Stimulated activated CD8-positive, alpha-beta memory T cell treated with anti-CD3 and anti-CD28 coated beads, Interleukin-15, amount 100 ng/mL, for 1 hour (primary cell): ENCODE measurements at places on chromosomes 1 and 21.

DNA sequence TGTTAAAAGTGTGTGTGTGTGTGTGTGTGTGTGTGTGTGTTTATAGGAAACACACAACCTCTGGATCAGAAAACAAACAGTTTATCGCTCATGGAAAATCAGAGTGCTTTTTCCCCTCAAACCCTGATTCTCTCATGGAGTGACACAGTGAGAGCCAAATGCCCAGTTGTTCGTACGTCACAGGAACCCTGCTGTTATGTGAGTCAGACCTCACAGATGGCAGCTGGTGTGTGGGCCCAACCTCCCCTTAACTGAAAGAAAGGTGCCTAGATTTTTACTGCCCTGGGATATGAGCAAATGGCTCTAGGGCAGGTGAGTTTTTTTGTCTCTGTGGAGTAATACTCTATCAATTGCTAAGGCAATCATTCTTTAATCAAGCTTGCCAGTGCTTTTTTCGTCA, 1788.1 kb downstream of the BRINP3 start:
- no peak for DNase-seq

DNA sequence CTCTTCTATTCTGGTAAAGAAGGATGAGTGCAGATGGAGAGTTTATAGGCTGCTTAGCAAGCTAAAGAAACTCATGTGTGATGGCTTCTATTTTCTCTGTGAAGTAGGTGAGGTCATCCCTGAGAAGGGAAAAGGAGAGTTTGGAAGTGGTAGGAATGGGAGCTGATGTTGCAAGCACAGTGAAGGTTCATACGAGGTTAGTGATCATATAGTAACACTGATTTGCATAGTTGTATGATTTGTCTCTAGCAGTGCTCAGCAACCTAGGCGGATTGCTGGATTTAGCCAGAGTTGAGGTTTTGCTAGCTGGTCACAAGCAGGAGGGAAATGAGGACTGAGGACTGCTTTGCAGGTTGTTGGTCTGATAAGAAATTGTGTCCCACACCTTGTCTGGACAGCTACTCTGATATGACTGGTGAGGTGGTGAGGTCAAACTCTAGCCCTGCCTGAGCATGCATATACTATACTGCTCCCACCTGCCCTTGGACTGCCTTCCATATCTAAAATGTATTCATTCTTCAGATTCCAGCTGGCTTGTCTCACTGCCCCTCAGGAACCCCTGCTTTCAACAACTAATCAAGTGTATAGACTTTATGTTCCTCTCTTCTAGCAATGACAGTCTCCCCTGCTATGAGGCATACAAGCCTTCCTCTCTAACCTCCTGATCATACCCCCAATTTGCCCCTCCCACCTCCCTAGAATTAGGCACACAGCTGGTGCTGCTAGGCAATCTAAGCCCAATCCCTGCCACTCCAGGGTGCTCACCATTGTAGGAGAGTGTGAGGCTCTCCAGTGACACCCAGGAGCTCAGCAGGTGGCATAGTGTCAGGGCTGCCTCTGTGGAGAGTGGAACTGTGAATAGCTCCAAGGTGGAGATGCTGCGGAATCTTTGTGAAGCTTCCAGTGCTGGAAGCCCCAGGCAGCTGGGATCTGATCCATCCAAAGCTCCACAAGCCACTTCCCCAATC, 18.5 kb downstream of the LRRC41 start:
- DNase-seq = no peak

GRCh38 chr1:92167151-92167550, 50.6 kb upstream of the C1orf146 start:
- no peak for DNase-seq

DNA sequence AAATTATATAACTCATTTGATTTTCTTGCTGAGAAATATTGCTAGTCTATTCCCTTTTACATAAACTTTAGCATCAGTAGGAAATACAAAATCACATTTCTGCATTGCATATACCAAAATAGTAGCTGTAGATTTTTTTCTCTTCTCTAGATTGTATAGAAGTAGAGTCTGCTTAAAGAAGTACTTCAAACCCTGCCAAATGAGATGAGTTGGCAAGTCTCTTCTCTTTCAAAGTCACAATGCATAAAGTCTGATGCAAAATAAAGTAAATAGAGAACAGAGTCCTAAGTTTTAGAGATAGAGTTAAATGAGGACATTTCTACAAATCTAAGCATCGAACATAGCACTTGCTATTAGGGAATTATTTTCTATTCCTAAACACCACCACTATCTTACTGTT, 6.4 kb downstream of the PLPPR4 start:
- DNase-seq = no peak
